Esophagus squamous epithelium (tissue), 5 donors: ENCODE measurements at places on chromosomes 5 and 9.

DNA sequence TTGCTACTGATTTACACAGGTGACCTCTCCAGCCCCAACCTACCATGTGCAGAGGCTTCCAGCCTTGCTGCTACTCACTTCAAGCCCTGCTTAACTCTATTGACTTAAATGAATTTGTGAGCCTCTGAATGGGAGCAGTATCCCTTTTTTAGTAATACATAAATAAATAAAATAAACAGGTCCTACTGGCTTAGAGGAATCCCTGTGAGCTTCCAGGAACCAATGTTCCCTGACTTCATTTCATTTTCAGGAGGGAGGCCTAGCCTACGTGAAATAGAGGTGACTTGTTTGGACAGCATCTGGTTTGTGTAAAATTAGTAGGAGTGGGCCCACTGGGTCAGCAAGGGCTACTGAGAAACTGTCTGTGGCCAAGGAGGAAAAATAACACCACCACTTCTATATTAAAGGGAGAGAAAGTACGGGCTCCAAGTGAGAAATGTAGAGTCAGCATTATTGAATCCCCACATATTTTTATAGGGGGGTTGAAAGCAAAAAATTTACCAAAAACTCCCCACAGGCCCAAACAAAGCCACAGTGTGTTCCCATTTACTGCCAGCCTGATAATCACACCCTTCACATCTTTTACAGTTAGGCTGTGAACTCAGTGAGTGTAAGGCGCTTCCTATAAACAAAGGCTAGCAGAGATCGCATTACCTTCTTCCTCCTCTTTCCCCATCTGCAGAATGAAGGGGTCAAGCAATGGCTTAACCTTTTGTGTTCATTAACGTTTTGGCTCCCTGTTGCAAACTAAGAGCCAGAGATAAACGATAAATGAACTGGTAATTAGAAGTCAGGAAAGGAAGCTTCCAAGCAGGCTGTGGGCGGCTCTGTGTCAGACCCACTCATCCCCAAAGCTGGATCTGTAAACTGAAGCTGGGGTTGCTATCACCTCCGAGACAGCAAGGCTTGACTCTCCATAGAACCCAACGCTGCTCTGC, 138.8 kb upstream of the LIFR start:
- no peak for DNase-seq

GRCh38 chr5:13529300-13529699, 415.2 kb downstream of the DNAH5 start:
- no peak for DNase-seq

- no peak for DNase-seq
Measured at GRCh38 chr5:31283326-31283725, 89.8 kb downstream of the CDH6 start.

GRCh38 chr5:66793049-66793448, 196.9 kb downstream of the MAST4 start:
- no peak for DNase-seq

- no peak for DNase-seq
Measured at GRCh38 chr5:24145806-24146205, 499.0 kb downstream of the CDH10 start.

- no peak for DNase-seq
Measured at GRCh38 chr9:69444021-69444420, 119.0 kb downstream of the ENTREP1 start.

- DNase-seq: no peak
Measured at GRCh38 chr5:122054266-122054665, 23.8 kb downstream of the LOX start.

GRCh38 chr9:38107405-38107804, 38.4 kb upstream of the SHB start:
- DNase-seq: no peak

- DNase-seq: no peak
Measured at GRCh38 chr5:132472431-132472830, 18.1 kb downstream of the IRF1 start.

DNA sequence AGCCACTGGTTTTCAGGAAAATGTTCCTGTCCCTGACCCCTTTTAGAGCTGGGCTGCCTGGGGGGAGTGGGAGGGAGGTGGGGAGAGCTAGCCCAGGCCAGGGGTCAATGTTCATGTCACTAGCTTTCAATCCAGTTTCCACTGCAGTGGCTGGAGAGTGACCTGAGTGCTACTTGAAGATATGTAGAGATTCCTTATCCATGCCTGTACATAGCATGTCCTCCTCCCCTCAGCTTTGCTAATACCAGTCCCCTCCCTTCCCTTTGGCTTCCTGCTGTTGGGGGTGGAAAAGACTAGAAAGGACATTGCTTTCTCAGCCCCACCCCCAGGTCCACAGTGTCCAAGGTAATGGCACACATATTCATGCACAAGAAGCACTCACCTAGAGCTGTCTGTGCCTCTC, 7.8 kb downstream of the DNAJB5 start:
- DNase-seq: no peak

DNA sequence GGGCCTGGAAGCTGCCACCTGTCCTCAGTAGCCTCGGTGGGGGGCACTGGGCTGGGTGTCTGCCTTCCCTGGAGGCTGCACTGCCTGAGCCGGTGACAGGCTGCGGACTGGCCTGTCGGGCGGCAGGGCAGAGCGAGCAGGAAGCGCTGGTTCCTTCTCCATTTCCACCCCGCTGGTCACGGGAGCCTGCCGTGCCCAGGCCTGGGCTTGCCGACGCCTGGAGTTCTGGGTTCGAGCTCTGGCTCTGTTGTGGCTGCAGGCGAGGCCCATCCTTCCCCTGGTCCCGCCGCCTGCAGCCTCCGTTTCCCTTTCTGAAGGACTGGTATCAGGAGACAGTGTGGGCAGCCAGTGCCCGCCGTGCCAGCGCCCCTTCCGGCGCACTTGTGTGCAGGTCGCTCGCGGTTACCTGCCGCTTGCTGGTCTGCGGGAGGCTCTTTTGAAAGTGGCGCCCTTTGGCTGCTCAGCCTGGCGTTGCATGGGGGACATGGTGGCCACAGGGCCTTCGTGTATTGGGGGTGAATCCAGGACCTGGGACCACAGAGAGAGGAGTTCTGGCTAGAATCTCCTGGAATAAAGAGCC, 34.0 kb downstream of the RXRA start:
- no peak for DNase-seq

DNA sequence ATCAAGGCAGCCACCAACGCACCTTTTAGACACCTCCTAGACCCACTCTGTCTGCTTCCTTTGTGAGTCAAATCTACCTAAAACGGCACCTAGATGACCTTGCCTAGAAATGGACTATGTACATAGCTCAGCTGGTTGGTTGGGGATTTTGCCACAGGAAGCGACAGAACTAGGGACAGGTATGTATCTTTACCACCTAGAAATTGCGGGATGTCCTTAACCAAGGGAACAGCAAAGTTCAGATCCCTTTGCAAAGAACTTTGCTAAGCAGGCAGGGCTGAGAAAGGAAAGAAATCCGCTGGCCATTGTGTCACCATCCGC, 2.0 kb upstream of the ENC1 start:
- DNase-seq: no peak

GRCh38 chr5:171946000-171946781, 60.2 kb downstream of the FBXW11 start:
- DNase-seq: no peak
